H7 (cell line): ENCODE measurements at places on chromosomes 3 and 15.

GRCh38 chr3:41276191-41276590, 76.9 kb downstream of the CTNNB1 start:
- DNase-seq: no peak

DNA sequence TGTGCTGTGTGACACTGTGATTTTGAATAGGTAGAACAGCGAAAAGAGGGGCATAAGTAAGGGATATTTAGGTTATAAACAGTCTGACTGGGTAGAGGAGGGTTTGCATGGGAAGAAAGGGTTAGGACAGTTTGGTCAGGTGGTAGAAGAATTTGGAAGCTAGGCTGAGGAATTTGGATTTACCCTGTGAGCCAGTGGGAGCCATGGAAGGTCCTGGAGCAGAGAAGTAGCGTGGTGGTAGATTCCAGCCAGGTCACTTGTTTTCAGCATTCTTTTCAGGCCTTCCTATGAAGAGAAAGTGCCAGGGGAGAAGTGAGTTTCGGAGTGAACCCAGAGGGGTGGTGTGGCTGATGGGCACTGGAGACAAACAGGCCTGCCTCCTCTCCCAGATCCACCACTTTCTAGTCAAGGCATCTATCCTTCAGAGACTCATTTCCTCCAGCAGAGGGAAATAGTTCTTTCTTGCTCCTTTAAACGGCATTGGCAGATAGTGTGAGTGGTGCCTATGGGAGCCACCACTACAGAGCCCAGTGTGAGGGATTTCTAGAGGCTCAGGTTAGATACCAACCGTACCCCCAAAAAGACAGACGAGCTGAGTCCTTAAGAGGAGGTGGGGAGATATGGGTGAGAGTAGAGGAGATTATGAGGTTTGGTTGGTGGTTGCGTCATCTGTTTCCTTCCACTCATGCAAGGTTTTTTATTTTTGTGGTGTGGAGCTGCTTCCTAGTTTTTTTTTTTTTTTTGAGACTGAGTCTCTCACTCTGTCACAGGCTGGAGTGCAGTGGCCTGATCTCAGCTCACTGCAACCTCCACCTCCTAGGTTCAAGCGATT, 21.2 kb downstream of the PXK start:
- DNase-seq: no peak

DNA sequence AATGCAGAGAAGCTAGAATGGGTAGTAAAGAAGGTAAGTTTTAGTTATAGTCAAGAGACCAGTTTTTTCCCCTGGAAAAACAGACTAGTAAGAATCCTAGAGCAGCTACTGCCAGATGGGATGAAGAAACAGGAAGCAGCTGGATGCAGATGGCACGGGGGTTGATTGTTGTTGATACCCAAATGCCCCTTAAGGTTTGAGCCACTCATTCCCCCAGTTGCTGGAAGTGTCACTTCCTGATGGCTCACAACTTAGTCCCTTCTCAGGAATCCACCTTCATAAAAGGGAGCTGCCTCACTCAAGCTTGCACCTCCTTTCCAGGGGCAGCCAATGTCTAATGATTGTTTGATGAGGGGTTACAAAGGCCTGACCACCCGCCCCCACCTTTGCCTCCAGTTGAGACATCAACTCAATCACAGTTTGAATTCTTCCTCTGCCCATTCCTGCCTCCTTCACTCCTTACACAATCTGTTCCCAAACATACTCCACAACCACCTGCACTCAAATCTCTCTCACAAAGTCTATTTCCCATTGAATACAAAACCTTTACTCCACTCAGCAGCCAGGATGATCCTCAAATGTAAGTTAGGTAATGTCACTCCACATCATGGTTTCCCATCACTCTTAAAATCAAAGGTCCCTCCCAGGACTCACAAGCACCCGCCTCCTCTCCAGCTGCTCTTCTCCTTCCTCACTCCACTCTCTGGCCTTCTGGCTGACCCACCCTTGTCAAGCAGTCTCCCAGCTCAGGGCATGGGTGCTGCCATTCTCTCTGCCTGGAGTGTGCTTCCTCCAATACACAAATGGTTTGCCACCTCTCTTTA, 450.1 kb upstream of the THBS1 start:
- no peak for DNase-seq

- DNase-seq: no peak
Measured at GRCh38 chr15:73869216-73869995, 4.0 kb upstream of the TBC1D21 start.

GRCh38 chr3:66121318-66121717, 82.6 kb upstream of the MAGI1 start:
- no peak for DNase-seq

DNA sequence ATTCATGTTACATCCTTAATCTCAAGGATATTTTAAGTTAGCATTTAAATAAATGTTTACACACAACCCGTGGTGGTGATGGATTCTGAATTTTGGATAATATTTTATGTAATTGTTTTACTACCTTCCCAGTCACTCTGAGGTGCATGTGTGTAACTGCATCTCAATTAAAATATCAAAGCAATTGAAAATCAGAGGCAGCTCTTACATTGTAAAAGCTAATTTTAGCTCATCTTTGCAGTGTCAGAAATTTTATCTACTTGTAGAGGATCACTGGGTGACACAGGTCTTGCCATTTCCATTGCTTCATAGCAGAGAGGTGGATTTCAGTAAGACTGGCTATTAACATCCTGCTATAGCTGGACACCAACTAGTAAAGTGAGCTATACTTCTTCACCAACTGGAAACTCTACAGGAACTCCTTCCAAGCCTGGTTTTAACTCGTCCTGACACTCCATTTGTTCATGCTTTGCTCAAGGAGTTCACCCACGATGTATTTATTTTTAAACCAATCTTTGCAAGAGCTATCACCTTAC, 19.6 kb upstream of the MITF start:
- no peak for DNase-seq

GRCh38 chr15:86568378-86568777, 488.7 kb downstream of the AGBL1 start:
- no peak for DNase-seq
